ELR (cell line): ENCODE measurements at places on chromosomes 11 and 22.

- no peak for DNase-seq
These were observed 110.0 kb downstream of the TIMP3 start for GRCh38 chr22:32911503-32911902.

GRCh38 chr22:23603266-23603665, 23.2 kb upstream of the IGLL1 start:
- DNase-seq: no peak

DNA sequence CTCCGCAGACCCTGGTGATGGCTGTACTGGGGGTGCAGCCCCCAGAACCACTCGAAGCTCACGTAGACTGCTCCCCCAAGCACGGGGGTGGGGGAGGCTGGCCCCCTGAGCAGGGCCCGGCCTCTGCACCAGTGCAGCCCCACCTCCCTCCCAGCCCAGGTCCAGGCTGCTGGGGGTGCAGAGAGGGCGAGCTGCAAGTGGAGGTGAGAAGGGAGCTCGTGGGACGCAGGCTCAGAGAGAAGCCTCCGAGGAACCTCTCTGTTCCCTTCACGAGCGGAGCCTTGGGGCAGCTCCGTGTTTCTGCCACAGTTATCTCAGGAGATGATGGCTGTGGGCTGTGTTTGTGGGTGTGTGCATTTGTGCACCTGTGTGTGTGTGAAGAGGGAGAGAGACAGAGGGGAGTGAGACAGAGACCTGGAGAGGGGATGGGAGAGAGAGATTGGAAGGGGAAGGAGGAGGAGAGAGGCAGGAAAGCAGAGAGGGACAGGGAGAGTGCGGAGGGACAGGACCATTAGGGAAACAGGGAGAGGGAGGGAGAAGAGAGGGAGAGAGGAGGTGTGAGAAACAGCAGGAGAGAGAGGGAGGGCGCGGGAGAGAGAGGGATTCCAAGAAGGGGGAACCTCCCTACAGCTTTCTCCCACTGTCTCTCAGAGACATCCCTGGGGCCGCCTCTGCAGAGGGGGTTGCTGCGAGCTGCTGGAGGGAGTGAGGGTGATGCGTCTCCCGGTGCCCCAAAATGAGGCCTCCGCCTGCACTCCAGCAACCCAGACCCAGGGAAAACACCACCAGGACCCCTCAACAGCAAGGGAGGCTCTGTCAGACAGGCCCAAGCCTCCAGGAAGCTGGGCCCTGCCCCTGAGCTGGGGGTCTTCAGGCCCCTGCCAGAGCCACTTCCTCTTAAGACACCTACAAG, 1488.6 kb downstream of the BRD1 start:
- DNase-seq: no peak

GRCh38 chr11:132258875-132259274, 888.5 kb downstream of the NTM start:
- DNase-seq: peak; percentile 71

DNA sequence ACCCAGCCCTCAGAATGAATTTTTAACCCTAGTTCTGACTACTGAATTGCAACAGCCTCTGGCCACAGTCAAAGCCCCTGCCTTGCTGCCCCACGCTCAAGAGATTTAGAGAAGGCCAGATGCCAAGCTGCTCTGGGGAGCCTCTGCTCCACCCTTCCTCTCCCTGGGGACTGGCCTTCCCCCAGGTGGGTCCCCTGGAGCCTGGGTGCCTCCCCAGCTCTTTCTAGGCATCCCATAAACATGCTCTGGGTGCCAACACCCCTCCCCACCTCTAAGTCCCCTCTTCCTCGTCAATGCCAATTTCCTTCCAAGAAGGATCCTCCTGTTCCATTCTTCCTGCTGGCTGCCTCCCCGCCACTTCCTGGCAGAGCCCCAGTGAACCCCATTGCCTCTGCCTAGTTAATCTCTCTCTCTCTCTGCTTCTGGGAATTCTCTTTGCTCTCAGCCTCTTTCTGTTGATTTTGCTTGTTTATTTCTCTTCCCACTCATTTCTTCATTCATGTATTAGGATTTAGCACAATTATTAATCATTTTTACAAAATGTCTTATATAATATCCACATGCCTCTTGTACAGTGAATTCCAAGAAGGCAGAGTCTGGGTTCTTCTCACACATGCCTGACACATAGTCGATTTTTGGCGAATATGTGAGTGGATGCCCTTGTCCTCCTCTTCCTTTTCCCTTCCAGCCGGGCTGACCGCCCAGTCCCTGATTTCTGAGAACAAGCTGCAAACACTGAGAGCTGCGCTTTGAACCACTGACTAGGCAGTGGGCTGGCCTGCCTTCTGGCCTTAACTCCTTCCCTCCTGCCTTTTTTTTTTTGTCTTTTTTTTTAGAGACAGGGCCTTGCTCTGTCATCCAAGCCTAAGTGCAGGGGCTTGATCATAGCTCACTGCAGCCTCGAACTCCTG, 17.5 kb downstream of the UQCR10 start:
- no peak for DNase-seq

- DNase-seq: peak; percentile 8
These were observed 268.6 kb downstream of the TBC1D22A start for GRCh38 chr22:47030881-47031627.

DNA sequence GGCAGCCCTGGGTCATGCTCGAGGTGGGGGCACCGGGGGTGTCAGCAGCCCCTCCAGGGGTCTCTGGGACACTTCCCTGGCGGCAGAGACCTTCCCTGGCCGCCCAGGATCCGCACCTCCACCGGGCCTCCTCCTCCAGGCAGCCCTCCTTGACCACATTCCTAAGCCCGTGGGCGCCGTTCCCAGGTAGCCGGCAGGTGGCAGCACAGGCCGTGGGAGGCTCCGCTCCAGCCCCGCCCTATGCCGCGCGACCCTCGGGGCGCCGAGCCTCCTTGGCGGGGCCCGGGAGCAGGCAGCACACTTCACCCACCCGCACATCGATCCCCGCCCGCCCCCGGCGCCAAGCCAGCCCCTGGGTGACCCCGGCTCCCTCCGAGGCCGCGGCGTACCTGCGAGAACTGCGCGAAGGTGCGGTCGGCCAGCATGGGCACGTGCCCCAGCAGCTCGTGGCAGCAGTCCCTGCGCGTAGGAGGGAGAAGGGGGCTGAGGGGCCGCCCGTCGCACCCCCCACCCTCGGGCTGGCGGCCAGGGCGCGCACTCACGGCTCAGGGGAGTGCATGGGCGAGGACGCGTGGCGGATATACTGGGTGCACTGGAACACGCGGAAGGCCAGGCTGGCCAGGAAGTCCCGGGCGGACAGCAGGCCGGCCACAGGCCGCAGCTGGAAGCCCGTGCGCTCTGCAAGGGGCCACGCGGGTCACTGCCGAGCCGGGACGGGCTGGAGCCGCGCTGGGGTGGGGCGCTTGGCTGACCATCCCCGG, 5.3 kb upstream of the INS start:
- DNase-seq: peak; percentile 49

DNA sequence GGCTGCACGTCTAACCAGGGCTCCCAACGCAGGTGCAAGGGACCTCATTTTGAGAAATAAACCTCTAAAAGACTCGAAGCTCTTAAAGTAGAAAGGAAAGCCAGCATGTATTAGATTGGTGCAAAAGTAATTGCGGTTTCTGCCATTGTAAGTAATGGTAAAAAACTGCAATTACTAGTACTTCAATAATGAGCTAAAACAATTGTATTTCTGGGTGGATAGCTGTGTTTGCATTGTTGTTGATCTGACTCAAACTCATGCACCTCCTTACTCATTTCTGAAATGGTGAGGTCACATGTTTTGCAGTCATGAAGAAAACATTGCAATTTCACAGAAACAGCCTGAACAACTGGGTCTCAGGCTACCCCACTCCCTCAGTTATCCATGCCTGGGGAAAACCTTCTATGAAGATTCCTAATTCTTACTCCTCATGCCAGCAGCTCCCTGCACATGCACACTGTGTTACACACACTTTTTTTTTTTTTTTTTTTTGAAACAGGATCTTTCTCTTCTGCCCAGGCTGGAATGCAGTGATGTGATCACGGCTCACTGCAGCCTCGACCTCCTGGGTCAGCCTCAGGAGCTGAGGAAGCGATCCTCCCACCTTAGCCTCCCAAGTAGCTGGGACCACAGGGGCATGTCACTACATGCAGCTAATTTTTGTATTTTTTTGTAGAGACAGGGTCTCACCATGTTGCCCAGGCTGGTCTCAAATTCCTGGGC, 24.6 kb downstream of the VWCE start:
- DNase-seq: peak; percentile 58

DNA sequence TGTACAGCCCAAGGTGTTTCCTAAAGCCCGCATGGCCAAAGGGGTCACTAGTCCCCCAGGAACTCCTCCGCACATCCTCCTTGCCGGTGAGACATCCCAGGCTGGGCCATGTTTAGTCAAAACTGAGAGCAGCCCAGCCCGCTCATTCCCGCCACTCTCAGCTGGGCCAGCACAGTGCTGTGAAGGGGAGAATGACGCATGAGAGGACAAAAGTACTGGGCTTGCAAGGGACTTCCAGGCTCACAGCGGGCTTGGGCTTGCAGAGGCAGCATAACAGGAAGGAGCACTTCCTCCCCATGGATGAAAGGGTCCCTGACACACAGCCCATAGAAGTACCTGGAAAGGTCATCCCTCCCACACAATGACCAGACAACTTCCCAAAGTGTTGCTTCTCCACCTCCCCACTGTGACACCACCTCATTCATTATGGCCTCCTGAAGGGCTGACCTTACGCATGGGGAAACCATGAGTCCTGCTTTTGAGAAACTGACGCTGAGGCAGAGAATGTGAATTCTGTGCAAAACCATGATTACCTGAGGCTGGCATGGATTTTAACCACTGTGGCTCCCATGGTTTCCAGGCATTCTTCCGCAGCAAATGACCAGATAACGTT, 19.1 kb downstream of the ETS1 start:
- DNase-seq: no peak

DNA sequence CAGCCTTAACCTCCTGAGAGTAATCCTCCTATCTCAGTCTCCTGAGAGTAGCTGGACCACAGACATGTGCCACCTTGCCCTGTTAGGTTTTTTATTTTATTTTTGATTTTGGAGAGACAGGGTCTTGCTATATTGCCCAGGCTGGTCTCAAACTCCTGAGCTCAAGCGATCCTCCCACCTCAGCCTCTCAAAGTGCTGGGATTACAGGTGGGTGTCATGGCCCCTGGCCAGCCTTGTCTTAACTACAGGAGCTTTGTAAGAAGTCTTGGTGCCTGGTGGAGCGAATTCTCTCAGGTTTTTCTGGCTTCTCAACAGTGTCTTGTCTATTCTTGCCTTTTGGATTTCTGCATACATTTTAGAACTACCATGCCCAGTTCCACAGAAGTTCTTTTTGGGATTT, 546.4 kb downstream of the TBC1D22A start:
- no peak for DNase-seq

- no peak for DNase-seq
These were observed 105.0 kb downstream of the DBX1 start for GRCh38 chr11:20055312-20055711.

DNA sequence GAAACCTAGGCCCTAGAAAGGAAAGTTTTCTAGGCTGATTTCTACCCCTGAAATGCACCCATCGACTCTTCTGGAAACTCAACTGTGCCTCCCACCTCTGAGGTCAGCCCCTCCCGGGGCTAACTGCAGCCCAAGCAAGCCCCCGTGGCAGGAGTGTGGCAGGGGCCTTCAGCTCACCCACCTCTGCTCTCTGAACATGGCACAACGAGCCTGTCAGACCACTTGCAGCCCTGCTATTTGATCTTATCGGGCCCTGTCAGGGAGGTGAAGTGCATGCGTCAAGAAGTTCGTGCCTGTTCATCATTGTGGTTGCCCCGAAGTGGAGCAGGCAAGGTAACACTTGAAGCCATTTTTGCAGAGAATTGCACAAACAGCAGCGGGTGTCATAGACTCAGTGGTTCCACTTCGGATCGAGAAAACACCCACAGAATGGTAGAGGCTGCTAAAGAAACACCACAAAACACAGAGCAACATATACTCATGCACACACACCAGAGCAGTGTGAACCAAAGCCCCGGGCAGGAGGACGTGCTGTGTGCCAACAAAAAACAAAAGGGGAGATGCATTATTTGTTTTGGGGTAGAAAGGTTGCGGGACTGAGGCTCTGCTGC, 262.7 kb downstream of the ETS1 start:
- no peak for DNase-seq

DNA sequence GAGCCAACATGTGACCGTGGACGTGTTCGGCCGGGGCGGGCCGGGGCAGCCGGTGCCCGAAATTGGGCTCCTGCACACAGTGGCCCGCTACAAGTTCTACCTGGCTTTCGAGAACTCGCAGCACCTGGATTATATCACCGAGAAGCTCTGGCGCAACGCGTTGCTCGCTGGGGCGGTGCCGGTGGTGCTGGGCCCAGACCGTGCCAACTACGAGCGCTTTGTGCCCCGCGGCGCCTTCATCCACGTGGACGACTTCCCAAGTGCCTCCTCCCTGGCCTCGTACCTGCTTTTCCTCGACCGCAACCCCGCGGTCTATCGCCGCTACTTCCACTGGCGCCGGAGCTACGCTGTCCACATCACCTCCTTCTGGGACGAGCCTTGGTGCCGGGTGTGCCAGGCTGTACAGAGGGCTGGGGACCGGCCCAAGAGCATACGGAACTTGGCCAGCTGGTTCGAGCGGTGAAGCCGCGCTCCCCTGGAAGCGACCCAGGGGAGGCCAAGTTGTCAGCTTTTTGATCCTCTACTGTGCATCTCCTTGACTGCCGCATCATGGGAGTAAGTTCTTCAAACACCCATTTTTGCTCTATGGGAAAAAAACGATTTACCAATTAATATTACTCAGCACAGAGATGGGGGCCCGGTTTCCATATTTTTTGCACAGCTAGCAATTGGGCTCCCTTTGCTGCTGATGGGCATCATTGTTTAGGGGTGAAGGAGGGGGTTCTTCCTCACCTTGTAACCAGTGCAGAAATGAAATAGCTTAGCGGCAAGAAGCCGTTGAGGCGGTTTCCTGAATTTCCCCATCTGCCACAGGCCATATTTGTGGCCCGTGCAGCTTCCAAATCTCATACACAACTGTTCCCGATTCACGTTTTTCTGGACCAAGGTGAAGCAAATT, 1.8 kb downstream of the FUT4 start:
- DNase-seq: no peak

DNA sequence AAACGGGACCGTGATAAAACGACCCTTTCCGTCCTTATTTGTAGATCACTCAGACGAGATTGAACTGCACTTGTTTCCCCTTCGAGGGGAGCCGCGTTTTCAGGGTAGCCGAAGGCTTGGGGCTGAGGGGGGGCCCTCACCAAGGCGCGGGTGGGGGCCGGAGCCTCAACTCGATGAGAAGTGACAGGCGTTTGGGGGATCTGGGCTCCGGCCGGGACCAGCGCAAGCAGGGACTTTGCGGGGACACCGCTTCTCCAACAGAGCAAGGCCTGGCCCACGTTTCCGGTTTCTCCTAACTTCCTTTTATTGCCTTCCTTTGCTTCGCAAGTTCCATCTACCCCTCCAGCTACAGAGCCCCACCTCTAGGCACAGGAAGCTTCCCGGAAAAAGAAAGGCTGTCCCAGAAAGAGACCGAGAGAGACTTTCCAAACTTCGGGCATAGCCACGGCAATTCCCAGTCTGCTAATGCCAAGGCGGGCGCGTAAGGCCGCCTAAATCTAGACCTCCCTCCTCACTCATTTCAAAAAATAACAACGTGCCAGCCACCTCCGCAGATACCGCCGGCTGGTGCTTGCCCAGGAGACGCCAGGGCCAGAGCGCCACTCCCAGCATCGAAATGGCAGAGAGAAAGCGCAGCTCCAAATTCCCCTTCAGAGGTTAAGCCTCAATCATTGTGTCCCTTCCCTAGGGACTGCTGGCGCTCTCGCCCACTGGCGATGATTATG, 6.6 kb downstream of the PAX6 start:
- no peak for DNase-seq

- DNase-seq: peak; percentile 72
These were observed 68.4 kb downstream of the IGLL5 start for GRCh38 chr22:22955866-22956535.

- DNase-seq: peak; percentile 32
These were observed 113.1 kb downstream of the DBX1 start for GRCh38 chr11:20047006-20047768.
